ENCODE measurements at places on chromosomes 12 and 14.

DNA sequence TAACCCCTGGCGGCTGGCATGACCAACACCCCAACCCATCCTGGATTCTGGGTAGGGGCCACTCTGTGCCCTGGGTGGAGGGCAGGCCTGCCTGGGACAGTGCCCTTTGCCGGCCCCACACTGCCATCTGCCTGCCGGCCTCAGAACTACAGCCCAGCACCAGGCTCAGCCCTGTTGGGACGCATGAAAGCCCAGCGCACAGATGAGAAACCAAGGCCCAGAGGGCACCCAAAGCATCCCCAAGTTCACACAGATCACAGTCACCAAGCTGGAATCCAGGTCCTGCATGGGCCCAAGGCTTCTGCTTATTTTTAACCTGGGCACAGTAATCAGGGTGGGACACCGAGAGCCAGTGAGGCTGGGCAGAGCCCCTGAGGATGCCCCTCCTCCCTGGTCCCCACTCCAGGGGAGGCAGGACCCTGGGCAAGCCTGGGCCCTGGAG lies 26.2 kb downstream of the RFLNA start:
- DNase-seq = no peak

GRCh38 chr14:81591266-81591665 lies 57.6 kb upstream of the SEL1L start:
- DNase-seq = no peak

DNA sequence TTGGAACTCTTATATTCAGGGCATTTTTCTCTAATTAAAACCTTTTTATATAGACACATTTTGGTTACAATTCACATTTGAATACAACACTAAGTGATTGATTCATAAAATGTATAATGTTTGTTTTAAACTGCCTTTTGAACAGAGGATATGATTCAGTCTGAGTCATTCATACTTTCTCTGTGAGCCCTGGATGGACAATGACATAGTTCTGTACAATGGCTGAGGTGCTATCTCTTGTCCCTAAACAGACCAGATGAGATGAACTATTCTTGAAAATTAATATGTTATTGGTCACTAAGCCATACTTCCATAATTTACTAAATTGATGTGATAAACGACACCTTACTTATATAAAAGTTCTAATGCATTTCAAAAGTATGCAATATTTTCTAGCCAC lies 199.7 kb upstream of the ATXN7L3B start:
- DNase-seq = no peak

GRCh38 chr12:79689477-79690141 lies 1.2 kb downstream of the PAWR start:
- DNase-seq = no peak

- DNase-seq = no peak
These were observed 34.4 kb downstream of the CDK17 start for GRCh38 chr12:96365604-96366380.

DNA sequence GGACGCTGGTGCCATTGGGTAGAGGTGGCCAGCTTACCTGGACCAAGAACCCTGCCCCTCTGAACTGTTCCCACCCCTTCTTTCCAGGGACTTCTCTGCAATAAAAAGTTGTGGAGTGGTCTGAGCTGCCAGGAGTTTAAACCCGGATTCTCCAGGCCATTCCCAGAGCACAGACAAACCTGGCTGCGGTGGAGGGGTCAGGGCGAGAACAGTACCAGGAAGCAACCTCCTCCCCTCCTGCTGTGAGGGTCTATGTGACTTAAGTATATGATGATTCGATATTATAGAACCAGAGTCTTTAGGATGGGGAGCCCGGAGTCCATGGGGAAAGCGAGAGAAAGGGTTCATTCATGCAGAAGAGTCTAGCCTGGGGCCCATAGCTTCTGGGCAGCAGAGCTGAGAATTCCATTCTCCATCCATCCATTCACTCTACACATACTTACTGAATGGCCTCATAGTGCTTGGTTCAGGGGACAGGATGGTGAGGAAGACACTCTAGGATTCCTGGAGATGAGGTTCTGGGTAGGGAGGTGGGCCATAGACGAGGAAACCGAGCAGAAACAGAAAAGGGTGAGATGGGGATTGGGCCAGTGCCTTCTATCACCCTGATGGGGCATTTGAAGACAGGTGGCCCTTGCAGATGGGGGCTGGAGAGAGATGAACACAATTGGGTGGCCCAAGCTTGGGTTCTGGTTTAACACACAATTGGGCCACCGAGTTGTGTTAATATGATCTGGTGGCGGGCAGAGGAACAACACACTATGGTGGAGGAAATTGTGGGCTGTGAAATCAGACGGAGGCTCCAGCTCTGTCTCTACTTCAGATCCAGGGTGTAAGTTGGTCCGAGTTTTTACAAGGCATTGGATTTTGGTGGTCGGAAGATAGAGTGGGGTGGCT lies 5.2 kb downstream of the KRT86 start:
- no peak for DNase-seq

DNA sequence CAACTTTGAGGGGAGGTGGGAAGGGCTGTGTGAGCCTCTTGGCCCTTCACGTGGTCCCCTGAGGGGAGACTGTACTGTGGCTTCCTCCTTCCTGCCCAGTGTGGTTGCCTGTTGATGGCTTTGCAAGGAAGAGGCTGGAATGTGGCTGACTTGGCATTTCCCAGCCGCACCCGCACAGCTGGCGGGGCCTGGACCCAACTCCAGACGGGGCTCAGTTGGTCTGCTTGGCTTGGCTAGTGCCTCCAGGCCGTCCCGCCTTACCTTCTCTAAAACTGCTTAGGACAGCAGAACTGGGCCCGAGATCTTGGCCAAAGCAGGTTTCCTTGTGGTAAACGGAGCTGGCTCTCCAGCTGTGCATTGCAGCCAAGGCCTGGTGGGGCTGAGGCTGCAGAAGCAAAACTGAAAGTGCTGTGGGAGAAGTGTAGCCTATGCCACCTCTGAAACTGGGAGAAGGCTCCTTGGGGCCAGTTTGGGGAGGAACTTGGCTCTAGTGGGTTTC lies 139.5 kb downstream of the SMOC1 start:
- DNase-seq = no peak

DNA sequence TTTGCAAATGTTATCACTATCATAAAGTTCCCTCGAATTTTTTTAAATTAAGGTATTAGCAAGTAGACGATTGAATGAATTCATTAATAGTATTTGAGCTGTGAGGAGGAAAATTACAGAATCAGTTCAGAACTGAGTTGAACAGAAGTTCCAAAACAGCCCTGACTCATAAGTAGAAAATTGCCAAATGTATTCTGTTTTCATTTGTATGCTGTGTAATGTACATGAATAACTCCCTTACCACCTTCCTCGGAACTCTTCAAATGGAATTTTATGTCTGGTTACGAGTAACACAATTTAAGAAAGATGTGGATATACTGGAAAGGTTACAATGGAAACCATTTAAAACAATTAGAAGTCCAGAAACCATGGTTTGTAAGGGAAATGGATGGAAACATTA lies 283.3 kb upstream of the FAR2 start:
- DNase-seq = no peak

- DNase-seq = no peak
These were observed 49.9 kb downstream of the ALX1 start for GRCh38 chr12:85329913-85330312.

DNA sequence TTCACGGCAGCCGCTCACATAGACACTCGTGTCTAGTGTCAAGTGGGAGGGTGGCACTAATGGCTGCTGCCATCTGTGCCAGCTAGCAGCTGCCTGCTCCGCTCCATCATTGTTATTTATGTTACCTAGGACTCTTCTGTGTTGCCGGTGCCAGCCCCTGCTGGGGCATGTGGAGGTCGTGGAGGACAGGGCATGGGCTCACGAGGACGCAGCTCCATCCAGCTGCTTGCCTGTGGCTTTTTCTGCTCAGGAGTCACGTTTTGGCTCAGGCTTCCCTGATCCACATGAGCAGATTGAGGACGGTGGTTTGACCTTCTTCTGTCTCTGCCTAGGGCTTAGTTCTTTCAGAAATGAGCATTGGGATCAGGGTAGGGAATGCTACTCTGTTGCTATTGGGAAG lies 31.2 kb downstream of the TPCN1 start:
- no peak for DNase-seq

DNA sequence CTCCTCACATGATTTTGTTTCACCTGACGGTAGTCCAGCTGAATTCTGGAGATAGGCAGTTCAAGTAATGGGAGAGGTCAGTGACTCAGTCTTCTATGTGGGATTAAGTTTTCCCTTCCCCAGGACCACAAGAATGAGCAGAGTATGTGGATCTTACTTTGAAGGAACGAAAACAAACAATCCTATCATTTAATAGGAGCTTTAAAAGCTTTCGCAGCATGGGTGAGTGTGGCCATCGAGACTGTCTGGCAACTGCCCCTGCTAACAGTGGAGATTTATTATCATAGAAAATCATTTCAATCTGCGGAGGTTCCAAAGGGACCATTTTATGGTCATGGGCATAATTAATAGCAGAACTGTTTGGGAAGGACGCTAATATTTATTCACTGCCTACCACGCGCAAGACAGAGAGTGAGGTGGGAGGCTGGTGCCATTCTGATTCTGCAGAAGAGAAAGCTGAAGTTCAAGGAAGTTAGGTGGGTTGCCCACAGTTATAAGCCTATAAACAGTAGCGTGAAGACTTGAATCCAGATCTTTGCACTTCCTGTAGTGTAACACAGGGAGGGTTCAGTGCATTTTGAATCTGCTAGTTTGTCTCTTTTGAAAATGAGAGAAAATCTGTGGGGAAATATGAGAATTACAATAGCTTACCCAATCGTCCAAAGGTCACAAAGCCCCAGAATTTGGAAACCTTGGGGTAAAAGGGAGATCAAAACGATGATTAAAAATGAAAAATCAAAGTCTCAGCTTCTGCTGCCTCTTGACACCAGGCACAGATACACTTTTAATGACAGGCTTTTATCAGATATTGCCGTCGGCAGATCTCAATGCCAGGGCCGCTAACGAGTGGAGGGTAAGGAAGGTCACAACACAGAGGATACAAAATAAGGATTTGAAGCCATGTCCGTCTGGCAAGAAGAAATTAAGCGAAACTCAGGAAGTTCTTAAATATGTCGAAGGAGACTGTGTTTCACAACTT lies 209.6 kb downstream of the CRADD start:
- no peak for DNase-seq

DNA sequence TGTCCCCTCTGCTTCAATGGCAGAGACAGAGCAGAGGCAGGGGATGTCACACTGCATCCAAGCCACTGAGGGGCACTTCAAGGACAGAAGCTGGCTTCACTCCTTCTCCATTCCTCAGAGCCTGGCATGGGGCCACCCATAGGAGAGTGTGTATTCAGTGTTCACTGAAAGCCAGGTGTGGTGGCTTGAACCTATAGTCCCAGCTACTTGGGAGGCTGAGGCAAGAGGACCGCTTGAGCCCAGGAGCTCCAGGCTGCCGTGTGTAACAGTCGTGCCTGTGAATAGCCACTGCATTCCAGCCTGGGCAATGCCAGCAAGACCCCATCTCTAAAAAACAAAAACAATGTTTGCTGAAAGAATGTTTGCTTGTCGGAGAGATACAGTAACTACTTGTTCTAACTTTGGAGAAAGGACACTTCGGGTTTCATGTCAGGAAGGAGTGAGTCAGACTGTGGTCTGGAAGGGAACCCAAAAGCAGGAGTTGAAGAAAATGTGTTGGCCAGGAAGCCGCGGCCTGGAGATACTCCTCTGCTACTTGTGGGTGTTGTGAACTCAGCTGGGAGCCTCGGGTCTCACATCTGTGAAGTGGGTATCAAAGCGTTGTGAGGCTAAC lies 43.4 kb downstream of the ELK3 start:
- DNase-seq = no peak

GRCh38 chr12:91853350-91854127 lies 292.1 kb downstream of the BTG1 start:
- no peak for DNase-seq

- no peak for DNase-seq
These were observed 41.8 kb upstream of the CCDC196 start for GRCh38 chr14:66444271-66444927.

DNA sequence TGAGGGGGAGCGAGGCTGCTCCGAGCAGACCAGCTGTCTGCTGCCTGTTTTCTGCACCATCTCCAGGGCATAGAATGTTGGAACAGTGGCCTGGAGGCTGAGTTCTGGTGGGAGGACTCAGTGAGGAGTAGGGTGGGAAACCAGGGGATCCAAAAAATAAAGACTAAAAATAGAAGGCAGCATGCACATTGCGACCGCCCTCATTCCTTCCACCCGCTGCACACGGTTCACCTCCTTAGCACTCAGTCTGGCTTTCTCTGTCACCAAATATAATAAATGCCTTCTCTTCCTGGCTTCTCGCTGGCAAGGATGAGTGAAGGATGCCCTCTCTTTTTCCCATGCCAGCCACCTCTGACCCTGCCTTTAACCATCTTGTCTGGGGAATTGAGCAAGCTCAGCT lies 146.2 kb downstream of the AACS start:
- no peak for DNase-seq

GRCh38 chr12:92008345-92008744 lies 137.3 kb downstream of the BTG1 start:
- no peak for DNase-seq

DNA sequence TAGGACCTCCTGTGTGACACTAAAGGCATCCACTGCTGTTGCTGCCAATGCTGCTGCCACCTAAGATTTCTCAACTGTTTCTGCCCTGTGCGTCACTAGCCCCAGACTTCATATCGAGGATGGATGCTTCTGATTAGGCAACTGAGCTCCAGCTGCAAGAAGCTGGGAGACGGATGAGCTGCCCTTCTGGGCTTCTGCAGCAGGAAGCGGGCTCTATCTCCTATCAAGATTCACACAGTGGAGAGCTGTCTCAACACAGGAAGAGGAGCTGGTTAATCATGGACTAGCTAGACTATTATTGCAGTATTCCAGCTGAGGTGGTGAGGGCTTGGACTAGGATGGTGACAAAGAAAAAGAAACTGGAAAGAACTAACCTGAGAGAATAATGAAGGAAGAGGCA lies 59.2 kb upstream of the PELI2 start:
- no peak for DNase-seq

DNA sequence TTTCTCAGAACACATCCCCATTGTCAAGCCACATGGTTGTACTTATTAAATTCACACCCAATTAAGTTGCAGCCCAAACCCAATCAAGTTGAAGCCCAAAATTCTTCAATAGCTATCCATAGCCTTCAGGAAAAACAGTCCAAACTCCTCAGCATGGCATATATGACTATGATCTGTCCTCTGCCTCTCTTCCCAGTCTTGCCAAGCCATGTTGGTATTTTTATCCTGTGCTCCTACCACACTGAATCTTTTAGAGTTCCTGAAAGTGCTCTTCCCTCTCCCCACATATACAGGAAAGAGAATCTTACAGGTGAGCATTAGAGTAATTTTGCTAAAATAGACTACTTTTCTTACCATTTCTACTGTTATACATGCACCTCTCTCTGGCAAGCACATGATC lies 834.9 kb downstream of the RPS29 start:
- no peak for DNase-seq

DNA sequence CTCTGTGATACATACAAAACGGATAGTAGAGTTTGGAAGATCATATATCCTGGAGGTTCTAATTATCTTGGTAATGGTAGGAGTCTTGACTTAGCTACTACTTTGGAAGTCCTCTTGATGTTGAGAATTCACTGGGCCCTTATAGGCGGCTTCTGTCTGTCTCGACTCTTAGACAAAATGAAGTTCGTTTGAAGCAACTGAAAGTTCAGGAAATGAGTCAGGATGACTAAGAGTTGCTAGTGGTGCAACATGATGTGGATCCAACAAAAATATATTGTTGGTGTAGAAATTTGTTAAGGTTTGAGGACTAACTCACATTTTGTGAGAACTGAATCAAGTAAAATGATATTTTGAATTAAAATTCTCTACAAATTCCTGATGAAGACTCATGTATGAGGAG lies 272.7 kb downstream of the AEBP2 start:
- DNase-seq = no peak

All from cortex of kidney (tissue), 1 donor.